Endodermal cell (in vitro differentiated cells): ENCODE measurements at places on chromosomes 5 and 9.

DNA sequence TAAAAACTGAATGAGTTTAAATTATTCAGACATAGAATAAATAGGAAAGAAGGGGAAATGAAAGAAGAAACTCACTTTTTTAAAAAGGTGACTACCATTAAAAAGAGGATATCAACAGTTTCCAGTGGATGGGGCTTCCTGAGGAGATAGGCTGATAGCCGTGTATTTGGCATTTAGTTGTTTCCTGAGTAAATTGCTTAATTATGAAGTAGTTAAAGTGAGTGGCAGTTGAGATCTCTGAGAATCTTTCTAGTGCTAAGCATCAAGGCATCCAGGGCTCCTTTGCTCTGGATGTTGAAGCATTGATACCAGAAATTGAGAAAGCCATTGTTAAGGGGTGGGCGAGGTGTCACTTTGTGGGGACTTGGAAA, 2.7 kb downstream of the TNFAIP8 start:
- DNase-seq = no peak

DNA sequence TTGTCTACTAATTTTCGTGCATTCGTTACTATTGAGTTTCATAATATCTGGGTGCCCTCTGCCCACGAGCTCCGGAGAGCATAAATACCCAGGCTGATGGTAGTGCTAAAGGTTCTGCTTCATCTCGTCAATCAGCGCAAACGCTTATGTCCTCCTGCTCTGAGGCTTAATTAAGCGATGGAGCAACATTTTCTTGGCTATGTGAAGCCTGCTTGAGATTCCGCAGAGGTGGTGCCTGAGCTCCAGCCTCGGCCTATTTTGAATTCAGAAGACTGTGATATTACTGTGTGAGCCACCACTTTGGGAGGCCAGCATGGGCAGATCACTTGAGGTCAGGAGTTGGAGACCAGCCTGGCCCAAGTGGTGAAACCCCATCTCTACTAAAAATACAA, 44.8 kb downstream of the ANXA2R start:
- no peak for DNase-seq

GRCh38 chr9:129459547-129460322, 161.2 kb downstream of the C9orf50 start:
- no peak for DNase-seq

DNA sequence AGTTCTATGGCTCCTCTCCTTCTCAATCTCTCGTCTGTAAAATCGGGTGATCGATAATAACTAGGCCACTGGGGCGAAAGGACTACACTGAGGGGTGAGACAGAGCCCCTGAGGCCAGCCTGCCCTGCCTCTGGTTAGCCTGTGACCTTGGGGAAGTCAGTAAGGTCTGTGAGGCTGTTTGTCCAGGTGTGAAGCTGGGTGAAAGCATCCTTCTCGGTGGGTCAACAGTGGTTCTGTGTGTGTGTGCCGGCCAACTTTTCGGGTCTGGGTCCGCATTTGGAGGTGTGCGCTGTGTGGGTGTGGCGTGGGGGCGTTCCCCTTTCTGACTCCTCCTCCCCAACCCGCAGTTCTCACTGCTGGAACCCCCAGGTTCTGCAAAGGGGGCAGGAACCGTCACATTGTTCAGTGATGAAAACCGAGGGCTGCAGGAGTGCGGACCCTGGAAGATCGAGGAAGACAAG, 5.0 kb upstream of the RNF44 start:
- DNase-seq = peak; percentile 80

- DNase-seq = no peak
Measured at GRCh38 chr9:113851873-113852272, 24.2 kb upstream of the ZNF618 start.

DNA sequence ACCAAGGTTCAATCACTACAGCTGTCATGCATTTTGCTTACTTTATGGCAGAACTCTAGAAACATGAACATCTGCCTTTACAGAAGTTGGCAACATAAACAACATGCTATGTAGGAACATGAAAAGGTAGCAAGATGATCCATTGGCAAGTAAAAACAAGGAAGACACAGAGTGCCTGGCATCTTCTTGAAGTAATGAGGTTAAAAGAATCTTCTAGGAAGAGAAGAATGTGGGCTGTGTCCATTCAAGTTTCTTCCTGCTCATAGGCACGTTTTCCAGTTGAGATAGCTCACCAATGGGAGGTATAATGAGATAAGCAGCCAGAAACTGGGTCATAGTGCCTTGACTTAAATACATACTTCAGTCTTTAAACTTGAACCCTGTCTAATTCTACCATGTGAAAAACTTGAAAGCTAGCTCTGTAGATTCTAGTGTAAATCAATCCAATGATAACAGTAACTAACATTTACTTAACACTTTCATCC, 109.4 kb upstream of the PRLR start:
- no peak for DNase-seq

GRCh38 chr5:36208786-36209185, 32.9 kb downstream of the NADK2 start:
- DNase-seq = no peak

DNA sequence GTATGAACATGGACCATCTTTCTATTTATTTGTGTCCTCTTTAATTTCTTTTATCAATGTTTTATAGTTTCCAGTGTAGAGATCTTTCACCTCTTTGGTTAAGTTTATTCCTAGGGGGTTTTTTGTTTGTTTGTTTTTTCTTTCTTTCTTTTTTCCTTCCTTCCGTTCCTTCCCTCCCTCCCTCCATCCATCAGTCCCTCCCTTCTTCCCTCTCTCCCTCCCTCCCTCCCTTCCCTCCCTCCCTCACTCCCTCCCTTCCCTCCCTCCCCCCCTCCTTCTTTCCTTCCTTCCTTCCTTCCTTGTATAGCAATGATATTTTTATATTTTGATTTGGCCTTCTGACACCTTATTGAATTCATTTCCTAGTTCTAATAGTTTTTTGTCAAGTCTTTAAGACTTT, 23.4 kb upstream of the IGFBPL1 start:
- DNase-seq = no peak

DNA sequence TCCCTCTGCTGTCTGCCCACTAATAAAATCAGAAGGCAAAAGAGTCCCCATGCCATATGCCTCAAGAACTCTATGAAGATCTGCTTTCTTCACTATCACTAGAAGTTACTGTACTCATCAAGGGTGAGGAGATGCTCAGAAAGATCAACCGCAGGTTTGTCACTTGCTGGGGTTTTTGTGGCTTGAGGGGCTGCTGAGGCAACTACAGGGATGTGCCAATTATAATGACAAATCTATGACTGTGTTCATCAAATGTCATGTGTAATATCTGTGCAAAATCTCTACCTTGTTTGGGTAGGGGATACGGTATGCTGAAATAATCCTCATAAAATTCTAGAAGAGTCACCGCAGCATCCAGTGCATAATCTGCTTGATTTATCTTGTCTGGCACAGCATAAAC, 13.0 kb downstream of the ERAP1 start:
- no peak for DNase-seq

GRCh38 chr9:81052846-81053245, 636.5 kb downstream of the TLE1 start:
- DNase-seq = no peak

GRCh38 chr5:150448952-150449516, 505 bp downstream of the RPS14 start:
- DNase-seq = no peak

- no peak for DNase-seq
Measured at GRCh38 chr5:158773161-158773560, 326.6 kb downstream of the EBF1 start.

GRCh38 chr9:27799326-27799725, 226.0 kb upstream of the C9orf72 start:
- DNase-seq = no peak

DNA sequence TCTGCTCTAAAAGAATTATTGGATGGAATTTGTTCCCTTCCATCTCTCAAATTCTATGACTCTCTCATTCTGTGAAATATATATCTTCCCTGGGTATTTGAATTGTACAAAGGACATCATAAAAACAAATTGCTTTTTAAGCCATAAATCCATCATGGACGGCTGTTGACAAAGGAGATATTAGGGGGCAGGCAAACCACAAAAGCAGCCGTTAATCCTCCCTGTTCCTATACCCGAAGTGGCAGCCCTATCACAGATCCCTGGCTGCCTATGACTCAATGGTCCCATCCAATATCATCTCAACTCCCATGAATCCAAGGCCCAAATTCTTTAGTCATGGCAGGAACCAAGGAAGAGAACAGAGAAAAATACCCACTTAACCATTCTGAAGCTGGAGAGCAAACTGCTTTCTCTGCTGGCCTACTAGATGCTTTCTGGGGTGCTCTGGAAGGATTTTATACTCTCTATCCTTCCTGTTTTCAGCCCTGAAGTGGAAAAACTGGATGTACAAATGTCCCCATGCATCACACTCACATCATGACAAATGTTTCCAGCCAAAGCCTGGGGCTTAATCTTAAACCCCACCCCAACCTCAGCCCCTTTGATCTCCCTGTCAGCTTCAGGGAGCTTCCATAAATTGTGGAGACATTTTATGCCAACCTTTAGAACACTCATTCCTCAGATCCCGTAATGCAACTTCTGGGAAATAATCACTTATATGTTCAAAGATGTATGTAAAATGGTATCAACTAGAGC, 59.5 kb downstream of the FAM114A2 start:
- no peak for DNase-seq

DNA sequence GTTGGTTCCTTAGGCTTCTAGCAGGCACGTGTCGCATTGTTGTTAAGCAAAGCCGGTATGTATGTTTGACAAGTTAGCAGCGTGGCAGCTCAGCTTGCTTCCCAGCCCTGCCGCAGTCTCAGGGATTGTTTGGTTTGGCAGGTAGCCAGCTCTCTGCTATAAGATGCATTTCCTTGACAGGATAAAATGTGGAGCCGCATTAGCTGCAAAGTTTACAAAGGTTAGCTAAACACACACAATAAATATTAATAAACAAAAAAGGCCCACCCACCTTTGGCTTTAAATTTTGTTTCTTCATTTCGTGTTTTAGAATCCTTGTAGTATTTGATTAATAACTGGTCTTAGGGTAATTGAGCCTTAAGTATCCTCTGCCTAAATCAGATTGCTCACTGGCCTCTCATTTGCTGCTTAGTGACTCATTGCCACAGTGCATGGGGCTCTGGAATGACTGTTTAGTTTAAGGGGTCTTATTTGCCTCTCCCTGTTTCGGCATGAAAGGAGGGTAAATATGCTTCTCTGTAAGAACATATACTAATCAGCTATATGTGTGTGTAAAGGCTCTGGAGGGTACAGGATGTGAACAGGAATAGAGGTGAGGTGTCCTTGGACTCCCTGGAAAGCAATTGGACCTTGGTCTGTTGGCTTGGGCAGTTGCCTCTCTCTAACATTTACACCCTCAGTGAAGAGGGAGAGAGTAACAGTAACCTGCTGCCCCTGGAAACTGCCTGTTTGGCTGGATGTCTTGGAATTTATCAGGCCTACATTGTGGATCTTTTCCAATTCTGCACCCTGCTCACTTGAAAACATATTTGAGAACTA, 122.0 kb downstream of the GDNF start:
- DNase-seq = no peak

DNA sequence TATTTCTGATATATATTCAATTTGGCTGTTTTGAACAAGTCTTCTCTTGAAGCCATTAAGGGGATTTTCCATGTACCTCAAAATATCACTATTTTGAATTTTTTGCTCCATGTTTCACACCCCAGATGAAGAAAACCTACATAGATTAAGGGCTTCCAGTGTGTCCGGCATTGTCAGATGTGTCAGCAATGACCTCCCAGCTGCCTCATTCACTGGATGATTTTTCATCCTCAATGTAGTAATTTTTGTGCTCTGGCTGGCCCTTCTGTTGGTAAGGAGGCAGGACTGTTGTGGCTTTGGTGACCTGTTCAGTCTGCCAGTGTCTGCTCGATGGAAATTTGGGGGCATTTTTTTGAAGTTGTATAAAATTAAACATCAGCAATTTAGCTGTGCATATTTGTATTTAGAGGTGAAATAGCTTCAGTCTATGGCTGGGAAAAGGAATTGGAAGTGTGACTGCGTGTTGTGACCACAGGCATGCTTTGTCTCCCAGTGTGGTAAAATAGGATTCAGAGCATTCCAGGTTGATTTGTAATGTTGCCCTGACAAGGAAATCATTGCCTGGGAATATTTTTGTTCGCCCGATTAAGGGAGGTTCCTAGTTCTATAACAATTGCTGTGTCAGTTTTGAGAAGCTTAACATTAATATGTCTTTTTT, 312.4 kb downstream of the ARHGEF28 start:
- DNase-seq = no peak

- no peak for DNase-seq
Measured at GRCh38 chr9:80292231-80292630, 720.5 kb downstream of the TLE4 start.

DNA sequence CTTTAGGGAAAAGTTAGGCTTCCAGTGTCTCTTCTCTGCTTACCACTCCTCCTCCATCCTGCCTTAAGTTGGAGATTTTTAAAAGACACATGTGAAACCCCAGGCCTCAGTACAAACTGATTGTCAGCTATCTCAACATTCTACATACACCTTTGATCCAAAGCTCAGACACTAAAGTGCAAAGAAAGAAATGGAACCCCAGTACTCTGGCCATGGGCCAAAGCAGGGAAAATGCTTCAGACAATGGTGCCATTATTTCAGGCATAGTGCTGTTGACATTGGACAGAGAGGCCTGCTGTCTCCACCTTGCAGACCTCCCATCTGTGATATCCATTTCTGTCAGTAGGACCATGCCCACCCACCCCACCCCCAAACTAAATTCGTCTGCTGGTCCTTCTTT, 49.1 kb downstream of the G3BP1 start:
- DNase-seq = no peak

- no peak for DNase-seq
Measured at GRCh38 chr9:115130176-115130575, 12.2 kb upstream of the TNC start.

GRCh38 chr5:2550509-2550908, 201.0 kb downstream of the IRX2 start:
- no peak for DNase-seq

GRCh38 chr5:124512236-124512635, 234.2 kb downstream of the ZNF608 start:
- no peak for DNase-seq

GRCh38 chr9:6564360-6564759, 81.2 kb downstream of the GLDC start:
- DNase-seq = no peak

DNA sequence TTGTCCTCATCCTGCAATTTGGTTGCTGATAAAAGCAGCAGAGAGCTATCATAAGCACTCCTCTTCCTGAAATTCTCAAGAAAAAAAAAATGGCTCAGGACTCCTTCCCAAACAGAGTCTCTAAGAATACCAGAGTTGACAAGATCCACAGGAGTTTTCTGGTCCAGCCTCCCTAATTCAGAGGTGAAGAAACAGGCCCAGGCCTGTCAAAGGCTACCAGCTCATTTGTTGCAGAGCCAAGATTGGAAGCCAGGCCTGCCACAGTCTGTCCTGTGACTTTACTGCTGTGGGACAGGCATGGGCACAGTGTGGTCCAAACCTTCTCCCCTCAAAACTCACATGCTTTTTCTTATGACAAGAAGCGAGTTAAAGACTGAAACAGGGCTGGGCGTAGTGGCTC, 41.5 kb downstream of the NIPSNAP3B start:
- no peak for DNase-seq

GRCh38 chr9:110111868-110112267, 96.1 kb downstream of the C9orf152 start:
- peak; percentile 72 for DNase-seq
